ENCODE measurements at places on chromosomes 11 and 22. TPM values are rescaled to one million over a fixed set of nuclear protein-coding genes. Genes with fewer than 3 reads are reported as not detected.

Gene KRTAP5-9
- total RNA-seq: not detected

Gene TYR
- total RNA-seq: not detected

Gene SERPING1
- total RNA-seq: not detected

Gene DDX10
- total RNA-seq: 26.3 TPM

GRCh38 chr11:65414776-65415498, 7.7 kb upstream of the NEAT1 start:
- no peak for DNase-seq

DNA sequence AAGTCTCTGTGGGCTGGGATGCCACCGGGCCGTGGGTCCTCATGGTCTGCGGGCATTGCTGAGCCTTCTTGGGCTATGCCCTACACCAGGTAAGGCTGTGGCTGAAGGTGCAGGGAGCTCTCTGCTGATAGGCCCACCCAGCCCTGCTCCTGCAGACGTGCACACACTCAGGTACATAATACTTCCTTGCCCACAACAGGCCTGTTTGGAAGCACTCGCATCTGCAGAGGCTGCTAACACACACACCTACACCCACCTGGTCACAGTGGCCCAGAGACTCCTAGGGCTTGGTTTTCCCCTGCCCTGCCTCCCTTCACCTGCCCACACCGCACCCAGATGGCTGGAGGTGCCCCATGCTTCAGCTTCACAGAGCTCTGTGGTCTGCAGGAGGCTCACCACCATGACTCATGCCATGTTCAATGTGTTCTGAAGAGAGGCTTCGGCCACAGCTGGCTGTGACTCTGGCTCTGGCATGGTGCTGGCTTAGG, 72.8 kb upstream of the KCNQ1OT1 start:
- peak; percentile 51 for DNase-seq

DNA sequence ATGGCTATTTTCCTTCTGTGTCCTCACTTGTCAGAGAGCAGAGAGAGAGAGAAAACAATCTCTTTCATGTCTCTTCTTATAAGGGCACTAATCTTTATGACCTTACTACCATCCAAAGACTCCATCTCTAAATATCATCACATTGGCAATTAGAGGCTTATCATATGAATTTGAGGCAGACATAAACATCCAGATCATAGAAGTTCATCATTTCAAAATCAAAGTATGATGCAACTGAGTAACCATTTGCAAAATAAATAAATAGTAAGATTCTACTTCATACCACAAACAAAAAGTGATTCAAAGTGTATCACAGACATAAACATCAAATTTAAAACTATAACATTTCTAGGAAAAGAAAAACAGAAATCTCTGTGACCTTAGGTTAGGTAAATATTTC, 504.7 kb upstream of the ARHGAP42 start:
- DNase-seq: no peak

DNA sequence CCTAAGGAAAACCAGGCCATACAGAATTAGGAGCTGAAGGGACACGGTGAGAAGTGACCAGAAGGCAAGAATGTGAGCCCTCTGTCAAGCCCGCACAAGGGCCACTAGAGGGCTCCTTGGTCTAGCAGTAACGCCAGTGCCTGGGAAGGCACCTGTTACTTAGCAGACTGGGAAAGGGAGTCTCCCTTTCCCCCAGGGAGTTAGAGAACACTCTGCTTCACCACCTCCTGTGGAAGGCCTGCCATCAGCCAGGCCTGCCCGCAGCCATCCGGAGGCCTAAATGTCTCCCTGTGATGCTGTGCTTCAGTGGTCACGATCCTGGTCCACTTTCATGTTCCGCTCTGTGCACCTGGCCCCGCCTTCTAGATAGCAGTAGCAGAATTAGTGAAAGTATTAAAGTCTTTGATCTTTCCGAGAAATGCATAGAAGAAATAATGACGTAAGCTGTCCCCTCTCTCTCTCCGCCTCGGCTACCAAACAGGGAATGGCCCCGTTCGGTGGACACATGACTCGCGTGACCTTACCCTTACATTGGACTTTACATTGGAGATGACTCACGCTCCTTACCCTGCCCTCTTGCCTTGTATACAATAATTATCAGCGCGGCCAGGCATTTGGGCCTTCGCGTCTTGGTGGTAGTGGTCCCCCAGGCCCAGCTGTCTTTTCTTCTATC, 10.7 kb upstream of the GSTP1 start:
- DNase-seq: peak; percentile 51

- no peak for DNase-seq
Observed at GRCh38 chr11:117910525-117910924, 18.7 kb downstream of the TMPRSS13 start.

GRCh38 chr11:133911171-133911570, 45.6 kb downstream of the IGSF9B start:
- DNase-seq: peak; percentile 42
